Activated CD4-positive, alpha-beta T cell treated with anti-CD3 and anti-CD28 coated beads for 24 hours (primary cell): ENCODE measurements at places on chromosomes 6 and 20.

GRCh38 chr6:119182875-119183274, 104.4 kb upstream of the FAM184A start:
- DNase-seq = no peak

- no peak for DNase-seq
These were observed 5.5 kb downstream of the BMP7 start for GRCh38 chr20:57260934-57261333.

- peak; percentile 83 for DNase-seq
These were observed at the start of gene PMEPA1 for GRCh38 chr20:57709823-57710799. PMEPA1 (minus strand) TSS chr20:57710015; CDS start chr20:57709582, 433 bp downstream.

DNA sequence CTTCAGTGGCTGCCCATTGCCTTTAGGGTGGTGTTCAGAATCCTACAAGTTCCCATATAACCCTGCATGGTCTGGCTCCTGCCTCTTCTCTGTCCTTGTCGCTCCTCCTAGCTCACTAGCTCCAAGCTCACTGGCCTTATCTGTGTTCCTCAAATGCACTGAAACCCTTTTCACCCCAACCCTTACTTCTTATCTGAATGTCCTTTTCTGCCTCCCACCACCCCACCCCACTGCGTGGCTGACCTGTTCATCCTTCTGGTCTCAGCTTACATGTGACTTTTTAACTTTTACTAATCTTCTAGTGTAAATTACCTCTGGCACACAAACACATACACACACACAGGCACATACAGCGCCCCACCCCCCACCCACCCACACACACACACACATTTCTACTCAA, 41.0 kb upstream of the GLP1R start:
- DNase-seq = no peak

DNA sequence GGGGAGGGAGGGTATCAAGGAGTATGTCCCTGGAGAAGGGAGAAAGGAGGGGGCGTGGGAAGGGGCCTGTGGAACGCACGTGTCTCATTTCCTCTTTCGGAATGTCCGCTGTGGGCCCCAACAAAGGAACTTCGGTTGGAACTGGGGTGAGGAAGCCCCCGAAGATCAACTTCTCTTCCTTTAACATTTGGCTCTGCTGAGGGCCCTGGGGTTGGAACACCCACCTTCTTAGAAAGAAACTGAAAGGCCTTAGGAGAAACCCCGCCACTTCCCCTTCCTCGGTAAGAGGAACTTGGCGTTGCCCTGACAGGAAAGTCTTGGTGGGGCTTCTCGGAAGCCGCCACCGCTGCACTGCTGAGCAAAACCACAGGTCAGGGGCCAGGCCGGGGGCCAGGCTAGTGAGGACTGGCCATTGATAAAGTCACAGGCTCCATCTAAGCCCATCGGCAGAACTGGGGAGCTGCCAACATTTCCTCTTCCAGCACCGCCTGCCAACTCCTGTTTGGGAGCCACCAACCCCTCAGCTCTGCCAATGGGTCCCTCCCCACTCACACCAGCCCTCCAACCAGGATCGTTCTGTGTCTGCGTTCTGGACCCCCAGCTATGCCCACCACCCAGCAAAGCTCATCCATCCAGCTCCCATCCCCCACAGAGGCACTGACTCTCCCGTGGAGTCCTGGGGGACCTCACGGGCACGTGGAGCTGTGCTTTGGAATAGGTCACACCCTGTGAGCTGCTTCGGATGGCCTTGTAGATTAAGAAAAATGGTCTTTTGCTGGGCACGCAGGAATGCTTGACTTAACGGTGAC, 44.8 kb downstream of the FGD2 start:
- no peak for DNase-seq

GRCh38 chr20:60669211-60669610, 582.9 kb upstream of the CDH4 start:
- DNase-seq = no peak

GRCh38 chr6:75397656-75398465, 95.7 kb downstream of the FILIP1 start:
- DNase-seq = no peak

- no peak for DNase-seq
These were observed 32.5 kb downstream of the STK38 start for GRCh38 chr6:36514554-36515456.

GRCh38 chr20:33099843-33100538, 20.5 kb downstream of the BPIFB4 start:
- no peak for DNase-seq

GRCh38 chr6:122712448-122713137, 66.9 kb upstream of the FABP7 start:
- no peak for DNase-seq

- no peak for DNase-seq
These were observed 80.3 kb downstream of the BACH2 start for GRCh38 chr6:90216072-90216977.
